ENCODE measurements at places on chromosomes 7 and 10.

GRCh38 chr7:129771201-129771927, 159.8 kb downstream of the NRF1 start:
- DNase-seq: no peak

DNA sequence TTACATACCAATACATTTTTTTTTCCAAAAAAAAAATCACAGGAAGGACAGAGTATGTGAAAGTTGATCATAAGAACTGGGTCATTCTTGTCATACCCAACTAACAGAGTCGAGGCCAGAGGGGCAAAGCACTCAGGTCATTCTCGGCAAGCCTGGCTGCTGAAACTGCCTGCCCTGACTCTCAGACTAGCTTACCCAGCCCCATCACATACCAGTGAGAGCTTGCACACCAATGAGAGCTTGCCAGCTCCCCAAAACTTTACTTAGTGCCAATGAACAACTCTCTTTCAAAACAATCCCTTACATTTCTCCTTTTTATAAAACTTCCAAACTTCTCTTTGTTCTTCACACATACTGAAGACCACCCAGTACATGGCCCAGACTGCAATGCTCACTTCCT, 48.9 kb downstream of the VOPP1 start:
- no peak for DNase-seq

- DNase-seq: no peak
Measured at GRCh38 chr7:134407311-134407710, 51.6 kb downstream of the AKR1B1 start.

GRCh38 chr7:44743750-44744149, 4.9 kb upstream of the ZMIZ2 start:
- DNase-seq: no peak

DNA sequence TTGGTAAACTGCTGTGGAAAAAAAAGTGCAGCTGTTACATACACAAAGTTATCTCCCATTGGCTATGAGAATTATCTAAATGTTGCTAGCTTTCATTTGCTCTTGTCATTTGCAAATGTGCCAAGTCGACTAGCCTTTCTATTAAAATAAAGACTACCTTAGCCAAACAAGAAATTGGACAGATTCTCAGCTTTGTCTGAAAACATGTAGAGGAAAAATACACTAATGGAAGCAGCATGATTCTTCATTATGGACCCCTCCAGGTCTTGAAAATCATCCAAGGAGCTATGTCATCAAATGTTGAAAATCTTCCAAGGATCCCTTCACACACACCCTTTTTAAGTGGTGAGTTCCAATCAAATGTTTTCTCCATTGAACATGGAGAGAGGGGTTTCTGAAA, 237.7 kb downstream of the ETV1 start:
- no peak for DNase-seq

DNA sequence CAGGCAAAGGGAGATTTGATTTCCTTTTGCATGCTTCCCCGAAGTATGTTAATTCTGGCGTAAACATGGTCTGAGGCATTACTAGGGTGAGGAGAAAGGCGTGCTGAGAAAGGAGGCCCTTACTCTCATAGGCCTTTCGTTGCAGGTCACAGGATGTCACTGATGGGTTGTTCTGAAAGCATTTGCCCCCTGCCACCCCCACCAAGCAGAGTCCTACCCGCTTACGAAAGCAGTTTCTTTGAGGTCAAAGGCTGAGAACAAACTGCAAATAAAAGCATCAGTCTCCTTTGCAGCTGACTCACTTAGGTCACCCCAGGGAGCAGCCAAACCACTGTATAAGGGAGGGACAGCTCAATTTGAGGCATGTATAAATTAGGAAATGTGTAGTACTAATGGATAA, 57.1 kb downstream of the BPGM start:
- no peak for DNase-seq

GRCh38 chr7:81333004-81333403, 414.2 kb upstream of the SEMA3C start:
- DNase-seq: no peak
